ENCODE measurements at places on chromosomes 5 and 9.

GRCh38 chr5:51908215-51908614 is 525.0 kb downstream of the ISL1 start:
- DNase-seq = no peak

- DNase-seq = no peak
Observed at GRCh38 chr5:143361438-143361837, 42.0 kb downstream of the NR3C1 start.

- DNase-seq = no peak
Observed at GRCh38 chr5:168752012-168752411, 172.8 kb upstream of the PANK3 start.

DNA sequence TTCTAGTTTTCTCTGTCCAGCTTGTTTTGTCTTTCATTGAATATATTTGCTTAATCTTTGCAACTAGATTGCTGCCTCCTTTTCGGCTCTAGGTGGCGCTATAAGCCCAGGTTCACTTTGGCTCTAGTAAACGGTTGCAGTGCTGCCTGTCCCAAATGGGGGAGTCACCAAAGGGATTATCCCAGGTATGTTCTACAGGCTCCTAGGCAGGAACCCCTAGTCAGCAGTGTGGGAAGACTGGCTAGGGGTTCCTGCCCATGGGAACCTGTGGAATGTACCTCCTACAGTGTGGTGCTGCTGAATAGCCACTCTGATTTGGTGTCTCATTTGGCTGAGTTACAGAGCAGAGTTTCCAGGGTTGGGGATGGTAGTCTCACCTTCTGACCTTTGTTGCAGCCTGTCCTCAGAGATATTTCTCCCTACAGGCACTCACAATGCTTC is 85.2 kb downstream of the ARSB start:
- no peak for DNase-seq

GRCh38 chr9:128371630-128372117 is 500 bp downstream of the URM1 start:
- DNase-seq = no peak

DNA sequence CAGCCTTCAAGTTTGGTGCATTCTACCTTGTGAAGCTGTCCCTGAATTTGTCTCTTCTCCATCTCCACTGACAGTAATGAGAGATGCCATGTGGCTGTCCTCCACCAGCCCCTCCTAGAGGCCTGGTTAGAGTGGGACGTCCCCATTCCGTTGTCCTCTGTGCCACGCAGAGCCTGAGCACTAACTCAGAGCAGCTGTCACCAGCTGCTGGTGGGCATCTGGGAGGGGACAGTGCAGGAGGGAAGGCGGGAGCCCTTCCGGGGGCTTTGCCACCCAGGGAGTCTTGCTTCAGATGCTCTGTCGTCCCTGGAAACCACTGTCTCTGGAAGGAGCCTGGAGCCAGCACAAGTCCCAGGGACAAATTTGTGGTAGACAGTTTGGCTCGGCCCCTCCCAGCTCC is 78.6 kb downstream of the PDZD2 start:
- DNase-seq = no peak

DNA sequence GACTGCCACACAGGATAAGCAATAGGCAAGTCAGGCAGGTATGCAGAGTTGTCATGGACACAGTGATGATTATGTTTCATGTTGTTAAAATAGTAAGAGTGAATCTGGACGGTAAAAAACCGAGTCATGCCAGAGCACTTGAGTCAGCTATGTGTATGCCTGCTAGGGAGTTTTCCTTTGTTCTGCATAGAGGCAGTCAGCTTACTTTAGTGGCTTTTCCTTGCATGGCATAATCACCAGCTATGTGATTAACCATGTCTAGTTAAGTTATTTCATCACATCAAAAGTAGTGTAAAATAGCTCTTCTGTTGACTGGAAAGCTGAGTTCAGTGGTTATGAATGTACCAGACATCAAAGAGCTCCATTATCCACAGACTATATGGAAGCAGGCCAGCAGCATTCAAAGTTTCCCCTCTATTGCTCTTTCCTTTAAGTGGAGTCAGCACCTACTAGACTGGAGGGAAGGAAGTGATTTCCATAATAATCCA is 989.8 kb downstream of the TLE1 start:
- DNase-seq = peak; percentile 35

DNA sequence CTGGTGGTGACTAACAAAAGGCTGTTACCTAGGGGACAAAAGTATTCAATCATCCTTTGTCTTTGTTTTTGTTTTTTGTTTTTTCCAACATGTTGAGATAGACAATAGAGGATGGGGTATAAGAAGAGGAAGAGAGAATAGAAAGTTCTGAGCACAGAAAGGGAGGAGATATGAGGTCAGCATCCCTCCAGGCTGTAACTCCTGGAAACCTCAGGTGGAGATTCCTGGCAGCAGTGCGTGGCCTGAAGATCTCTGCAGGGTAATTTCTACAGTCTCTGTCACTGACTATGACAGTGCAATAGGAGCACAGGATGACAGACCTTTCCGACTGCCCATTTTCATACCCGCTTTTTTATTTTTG is 112.1 kb downstream of the ADRB2 start:
- no peak for DNase-seq

DNA sequence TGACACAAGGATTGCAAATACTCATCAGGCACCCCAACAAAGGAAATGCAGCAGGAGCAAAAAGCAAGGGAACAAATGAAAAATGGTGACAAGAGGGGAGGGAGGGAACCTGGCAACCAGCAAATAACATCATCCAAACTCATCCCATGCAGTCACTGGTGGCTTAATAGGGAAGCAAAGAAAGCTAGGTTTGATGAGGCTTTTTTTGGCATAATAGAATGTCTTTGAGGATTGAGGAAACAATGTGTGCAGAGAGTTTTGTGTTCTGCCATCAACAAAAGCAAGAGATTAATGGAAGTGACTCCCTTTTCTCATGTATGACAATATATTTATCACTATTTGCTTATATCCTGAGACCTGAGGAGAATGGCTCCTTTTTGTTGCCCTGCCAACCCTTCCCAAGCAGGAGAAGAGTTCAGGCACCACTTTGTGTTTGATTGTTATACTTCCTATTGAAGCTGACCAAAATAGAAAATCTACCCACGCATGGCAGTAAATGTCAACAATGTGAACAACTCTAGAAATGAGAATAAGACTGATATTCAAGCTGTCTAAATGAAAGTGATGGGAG is 375.7 kb downstream of the CAAP1 start:
- DNase-seq = no peak

GRCh38 chr9:77602852-77603251 is 45.3 kb downstream of the GNA14 start:
- DNase-seq = no peak

DNA sequence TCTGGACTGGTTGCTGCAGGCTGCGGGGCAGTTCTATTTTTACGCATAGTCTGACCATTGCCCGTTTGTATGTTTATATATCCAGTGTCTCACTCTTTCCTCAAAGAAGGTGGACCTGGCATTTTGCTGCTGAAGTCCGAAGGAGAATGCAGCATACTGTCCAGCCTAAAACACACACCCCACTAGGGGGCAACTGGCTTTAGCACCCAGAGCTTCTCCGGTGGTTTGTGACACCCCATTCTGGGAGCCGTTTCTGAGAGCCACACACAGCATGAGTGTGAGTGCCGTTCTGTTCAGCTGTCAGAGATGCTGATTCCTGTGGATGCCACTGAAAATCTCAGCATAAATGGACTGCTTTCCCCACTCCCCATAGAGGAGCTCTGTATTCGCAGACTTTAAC is 290.5 kb upstream of the TAS2R1 start:
- DNase-seq = no peak

GRCh38 chr9:97980918-97981845 is 2.0 kb upstream of the ANP32B start:
- DNase-seq = no peak

DNA sequence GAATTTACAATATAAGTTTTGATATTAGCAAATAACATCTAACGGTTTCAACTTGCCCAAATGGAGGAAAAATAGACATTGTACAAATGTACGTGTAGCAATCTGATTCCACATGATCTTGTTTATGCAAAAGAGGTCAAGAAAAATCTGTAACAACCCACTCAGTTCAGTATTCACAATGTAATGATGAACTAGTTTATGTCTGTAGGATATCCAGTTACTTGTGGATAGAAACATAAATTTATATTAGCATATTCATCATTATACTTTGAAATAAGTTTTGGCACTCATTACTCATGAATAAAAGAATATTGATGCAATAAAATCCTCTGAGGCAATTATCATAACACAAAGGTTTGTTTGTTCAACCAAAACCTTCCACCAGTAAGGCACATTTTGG is 28.1 kb downstream of the PLK2 start:
- DNase-seq = no peak

DNA sequence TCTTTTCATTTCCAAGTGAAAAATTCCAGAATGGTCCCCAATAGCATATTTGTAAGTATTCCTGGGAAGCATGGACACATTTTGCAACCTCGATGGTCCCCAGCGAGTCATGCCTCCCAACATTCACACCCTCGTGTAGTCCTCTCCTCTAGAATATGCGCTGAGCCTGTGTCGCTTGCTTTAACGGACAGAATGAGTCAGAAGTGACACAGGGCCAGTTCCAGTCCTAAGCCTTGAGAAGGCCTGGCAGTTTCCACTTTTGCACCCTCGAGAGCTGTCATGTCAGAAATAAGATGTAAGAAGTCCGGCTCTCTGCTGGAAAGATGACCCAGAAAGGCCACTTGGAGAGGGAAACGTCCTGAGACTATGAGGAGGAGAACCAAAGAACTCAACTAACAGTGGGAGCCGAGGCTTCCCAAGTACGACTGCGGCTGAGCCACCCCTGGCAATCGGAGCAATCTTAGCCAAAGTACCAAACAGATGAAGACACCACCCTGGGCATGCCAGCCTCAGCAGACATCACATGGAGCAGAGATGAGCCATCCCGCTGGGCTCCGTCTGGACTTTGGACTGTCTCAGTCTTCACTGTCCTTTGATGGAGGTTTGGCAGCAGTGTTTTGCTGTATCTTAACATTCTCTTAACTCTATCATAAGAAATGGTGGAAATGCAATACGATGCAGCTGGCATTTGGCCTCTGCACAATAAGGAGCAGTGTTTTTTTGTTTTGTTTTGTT is 42.6 kb upstream of the GFPT2 start:
- DNase-seq = no peak

GRCh38 chr9:134410071-134410834 is 84.0 kb downstream of the RXRA start:
- DNase-seq = no peak

DNA sequence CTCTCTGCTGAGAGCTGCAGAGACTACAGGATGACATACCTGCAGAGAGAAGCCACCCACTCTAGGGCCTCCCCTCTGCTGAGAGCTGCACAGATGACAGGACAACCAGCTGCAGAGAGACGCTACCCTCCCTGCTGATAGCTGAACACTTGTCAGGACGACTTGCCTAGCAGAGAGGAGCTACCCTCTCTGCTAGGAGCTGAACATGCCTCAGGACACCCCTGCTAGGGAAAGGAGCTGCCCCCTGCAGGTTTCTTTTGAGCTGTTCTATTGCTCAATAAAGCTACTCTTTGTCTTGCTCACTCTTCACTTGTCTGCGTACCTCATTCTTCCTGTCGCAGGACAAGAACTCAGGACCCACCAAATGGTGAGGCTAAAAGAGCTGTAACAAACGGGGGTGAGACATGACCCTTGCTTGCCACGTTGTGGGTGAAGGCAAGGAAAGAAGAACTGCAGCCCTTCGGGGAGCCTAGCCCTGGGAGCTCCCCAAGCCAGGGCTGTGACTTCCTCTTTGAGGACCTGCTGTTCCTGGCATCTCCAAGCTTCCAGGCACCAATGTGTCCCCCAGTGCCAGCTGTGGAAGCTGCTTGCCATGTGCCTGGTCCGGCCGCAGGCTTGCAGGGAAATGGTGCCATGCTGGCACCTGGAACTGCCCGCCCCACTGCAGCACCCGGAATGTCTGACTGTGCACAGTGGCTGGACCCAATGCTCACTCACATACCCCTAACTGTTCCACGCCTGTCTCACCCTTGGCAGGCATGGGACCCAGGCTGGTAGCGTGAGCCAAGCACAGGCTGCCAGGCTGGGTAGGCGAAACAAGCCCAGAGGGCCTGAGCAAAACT is 5.1 kb upstream of the TESK1 start:
- DNase-seq = no peak

GRCh38 chr5:10761933-10762775 is 1.1 kb upstream of the DAP start:
- no peak for DNase-seq

DNA sequence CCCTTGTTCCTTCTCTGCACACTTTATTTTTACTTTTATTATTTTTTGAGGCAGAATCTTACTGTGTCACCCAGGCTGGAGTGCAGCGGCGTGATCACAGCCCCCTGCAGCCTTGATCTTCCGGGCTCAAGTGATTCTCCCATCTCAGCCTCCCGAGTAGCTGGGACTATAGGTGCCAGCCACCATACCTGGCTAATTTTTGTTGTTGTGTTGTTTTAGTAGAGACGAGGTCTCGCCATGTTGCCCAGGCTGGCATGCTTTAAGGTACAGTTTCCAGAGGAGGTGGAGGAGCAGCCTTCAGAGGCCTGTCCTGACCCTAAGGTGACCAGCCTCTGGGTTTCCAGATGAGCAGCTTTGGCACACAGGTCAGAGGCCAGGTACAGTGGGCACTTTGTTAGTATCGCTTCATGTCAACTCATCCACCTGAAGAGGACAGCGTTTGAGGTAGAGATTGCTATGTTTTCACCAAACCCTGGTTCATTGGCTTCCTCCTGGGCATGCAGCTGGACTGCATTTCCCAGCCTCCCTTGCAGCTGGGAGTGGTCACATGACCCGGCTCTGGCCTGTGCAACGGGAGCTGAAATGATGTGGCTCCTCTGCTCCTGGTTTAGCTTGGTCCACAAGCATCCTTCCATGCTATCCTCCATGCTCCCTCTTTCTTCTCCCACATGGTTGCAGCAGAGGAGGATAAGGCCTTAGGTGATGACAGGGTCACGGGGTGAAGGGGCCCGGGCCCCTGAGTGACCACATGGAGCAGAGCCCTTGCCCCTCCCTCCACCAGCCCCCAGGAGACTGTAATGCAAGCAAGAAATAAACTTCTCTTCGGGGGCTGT is 139.3 kb upstream of the IER5L start:
- peak; percentile 32 for DNase-seq

DNA sequence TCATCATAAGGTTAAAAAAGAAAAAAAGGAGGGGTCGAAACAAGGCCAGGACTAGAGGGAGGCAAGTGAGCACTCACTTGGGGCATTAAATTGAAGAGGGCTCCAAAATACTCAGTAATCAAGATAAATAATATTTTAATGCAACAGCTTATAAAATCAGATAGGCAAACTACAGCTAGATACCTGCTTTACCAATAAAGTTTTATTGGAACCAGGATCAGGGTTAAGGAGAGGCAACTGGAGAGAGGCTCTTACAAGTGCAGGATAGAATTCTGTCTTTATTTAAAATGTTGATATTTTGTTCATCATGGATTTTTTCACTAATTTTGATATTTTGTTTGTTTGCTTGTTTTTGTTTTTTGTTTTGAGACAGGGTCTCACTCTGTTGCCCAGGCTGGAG is 30.3 kb upstream of the PURA start:
- no peak for DNase-seq

DNA sequence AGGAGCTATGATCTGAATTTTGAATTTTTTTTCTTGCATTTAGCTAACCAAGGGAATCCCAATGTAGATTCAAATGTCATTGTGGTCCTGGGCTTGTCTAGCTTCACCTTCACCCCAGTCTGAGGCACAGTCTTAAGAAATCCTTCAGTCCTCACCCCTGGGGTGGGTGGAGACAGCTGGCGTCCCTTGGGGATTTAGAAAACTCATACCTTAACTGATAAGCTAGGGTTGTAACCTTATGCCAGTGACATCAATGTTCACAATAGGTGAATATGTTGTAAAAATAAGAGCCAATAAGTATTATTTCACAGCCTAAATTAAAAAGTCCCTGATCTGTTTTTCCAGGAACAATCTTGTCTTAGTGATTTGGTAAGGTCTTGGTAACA is 4.6 kb downstream of the ISOC1 start:
- DNase-seq = no peak
